NCI-H2081 treated with DMSO at 0.1 percent for 48 hours (cell line): ENCODE measurements at places on chromosomes 16 and 17.

- DNase-seq = peak; percentile 71
Measured at GRCh38 chr16:79188739-79189122, 411.8 kb downstream of the MAF start.

DNA sequence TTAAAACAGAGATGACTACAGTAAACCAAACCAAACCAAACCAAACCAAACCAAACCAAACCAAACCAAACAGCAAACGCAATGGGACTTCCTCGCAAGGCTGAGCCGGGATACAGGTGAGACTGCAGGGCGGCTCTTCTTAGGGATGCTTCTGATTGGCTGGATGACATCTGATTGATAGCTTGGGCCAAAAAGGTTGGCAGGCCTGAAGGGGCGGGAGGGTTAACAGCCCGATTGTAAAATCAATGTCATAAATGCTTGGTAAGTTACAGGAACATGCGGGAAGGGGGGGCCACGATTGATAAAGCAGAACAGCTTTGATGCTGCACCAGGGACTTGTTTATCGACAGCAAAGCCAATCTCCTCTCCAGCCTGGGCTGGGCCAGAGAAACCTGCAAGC, 86.1 kb downstream of the ZFHX3 start:
- no peak for DNase-seq

DNA sequence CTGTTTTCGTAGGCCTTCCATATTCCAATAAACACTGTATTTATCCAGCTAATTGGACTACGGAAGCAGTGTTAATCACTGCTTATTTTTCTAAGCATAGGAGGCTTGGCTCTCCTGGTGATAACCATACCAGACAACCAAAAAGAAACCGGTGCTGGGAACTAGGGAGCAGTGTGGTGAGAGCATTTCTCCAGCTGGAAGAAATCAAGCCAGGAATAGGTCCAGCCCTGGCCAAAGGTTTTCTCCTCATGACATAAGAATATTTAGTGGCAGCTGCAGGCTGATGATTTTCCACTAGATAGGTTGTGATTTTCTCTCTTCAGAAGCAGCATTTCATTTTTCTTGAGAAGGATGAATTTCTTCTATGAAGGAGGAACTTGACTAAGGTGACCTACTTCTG, 141.5 kb downstream of the TRIM37 start:
- no peak for DNase-seq

- DNase-seq = no peak
Measured at GRCh38 chr17:46771561-46772474, 46.7 kb downstream of the WNT3 start.

DNA sequence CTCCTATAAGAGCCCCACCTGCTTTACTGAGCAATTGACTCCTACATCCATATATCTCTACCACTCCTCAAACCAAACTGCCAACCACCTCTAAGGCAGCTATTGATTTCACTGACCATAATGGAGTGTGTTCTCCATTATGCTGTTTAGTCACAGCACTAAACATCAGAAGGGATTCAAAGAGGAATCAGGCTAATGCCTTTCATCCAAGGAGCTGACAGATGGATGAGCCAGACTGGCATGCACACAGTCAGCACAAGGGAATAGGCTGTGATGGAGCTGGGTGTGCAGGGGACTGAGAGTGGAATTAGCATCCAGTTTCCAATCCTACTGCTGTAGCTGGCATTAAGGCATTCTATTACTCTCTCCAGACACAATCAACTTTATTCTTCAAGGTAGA, 88.7 kb upstream of the CCL2 start:
- no peak for DNase-seq

GRCh38 chr17:10111907-10112452, 86.4 kb downstream of the GAS7 start:
- DNase-seq = no peak

DNA sequence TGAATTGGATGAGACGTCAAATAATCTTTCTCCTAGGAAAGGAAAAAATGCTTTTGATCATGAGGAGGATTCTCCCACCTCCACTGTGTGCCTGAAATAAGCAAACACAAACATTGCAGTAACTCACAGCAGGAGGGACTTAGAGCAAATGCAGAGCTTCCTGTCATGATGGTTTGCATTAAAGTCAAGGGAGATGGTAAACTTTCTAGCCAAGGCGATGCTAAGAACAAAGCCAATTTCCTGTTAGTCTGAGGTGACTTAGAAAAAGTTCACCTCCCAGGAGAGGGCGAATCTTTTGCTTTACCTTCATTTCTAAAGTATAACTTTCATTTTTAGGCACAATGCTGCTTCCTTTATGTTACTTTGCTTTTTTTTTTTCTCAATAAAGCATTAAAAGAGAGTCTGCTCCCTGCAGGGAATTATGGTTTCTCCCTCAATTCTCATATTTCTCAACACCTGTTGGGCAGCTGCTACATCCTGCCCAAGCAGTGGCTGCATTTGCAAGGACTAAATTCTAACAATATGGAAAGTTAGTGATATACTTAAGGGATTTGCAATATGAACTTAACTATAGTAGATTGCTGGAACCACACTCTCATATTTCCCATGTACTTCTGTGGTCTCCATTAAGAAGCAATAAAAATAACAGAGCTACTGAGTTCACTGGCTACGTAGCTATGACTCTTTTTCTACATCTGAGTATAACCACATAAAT, 175.6 kb downstream of the PCTP start:
- DNase-seq = no peak

- no peak for DNase-seq
Measured at GRCh38 chr17:74052993-74053711, 150.3 kb upstream of the RPL38 start.

DNA sequence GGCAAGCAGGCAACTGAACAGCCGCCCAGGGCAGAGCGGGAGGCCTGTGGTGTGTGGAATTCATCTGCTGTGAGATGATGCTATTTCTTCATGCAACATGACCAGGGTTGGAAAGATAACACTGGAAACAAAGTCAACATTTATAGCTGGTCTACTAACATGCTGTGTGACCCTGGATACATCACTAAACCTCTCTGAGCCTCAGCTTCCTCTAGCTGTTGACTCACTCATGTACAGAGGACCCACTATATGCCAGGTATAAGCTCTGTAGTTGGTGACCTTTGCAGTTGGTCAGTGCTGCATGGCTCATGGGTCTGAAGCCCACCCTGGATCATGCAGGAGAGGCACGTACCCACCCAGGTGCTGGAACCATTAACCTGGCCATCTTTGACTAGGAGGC, 180.9 kb downstream of the ZNF423 start:
- no peak for DNase-seq

DNA sequence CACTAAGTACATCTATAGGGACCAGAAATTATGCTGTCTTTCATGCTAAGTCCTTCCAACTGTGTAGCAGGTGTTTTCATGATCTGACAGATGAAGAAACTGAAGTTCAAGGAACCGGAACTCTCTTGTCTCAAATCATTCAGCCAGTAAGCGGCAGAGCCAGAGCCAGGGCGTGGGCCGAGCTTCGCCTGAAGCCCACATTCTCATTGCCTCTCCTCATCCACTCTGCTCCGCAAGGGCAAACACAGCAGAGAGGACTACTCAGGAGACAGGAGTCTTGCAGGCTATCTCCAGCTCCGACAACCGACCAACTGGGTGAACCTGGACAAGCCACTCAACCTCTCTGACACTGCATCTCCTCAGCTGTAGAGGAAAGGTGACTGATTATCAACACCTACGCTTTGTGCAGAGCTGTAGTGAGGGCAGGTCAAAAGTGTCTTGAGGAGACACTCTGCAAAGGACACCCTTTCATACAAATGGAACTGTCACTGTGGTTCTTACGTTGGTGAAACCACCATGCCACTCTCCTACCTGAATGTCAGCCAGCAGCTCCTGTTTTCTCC, 72.9 kb downstream of the CYTH1 start:
- no peak for DNase-seq

DNA sequence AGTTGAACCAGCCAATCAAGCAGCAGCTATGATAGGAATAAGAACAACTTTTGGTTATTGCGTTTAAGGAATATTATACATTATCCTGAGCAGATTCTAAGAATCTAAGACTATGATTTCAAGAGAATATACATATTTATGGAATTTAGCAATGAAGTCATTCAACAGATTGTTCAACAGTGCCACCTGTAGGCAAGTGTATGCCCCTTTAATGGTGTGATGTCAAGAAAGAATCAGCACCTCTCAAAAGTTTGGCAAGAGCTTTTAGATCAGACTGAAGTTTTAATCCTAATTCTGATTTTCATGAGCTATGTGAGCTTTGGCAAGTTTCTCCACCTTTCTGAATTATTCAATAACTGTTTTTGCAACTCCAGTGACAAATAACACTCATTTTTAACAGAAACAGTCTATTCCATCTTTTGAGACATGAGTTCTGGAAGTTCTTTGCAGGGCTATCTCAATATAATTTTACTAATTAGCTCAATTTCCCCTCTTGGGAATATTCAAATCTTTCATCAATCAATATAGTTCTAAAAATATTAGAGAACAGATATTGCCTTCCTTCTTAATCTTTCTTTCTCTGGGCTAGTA, 474.3 kb upstream of the TOM1L1 start:
- DNase-seq = no peak

- DNase-seq = no peak
Measured at GRCh38 chr17:34706029-34706428, 126.6 kb downstream of the TMEM132E start.

DNA sequence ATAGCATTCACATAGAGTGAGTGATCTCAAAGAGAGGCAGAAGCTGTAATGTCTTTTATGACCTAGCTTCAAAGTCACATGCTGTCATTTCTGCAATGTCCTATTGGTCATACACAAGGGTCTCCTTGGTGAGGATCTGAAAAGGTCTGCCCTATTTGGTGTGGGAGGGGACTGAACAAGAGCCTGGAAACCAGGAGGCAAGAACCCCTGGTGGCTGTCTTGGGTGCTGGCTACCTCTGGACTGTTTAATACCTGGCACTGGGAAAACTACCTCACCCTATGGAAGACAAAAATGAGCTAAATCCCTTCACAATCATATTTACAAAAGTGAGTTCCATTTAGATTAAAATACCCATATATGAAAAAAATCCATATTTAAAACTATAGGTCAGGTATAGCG, 9.0 kb downstream of the KCTD13 start:
- DNase-seq = no peak

DNA sequence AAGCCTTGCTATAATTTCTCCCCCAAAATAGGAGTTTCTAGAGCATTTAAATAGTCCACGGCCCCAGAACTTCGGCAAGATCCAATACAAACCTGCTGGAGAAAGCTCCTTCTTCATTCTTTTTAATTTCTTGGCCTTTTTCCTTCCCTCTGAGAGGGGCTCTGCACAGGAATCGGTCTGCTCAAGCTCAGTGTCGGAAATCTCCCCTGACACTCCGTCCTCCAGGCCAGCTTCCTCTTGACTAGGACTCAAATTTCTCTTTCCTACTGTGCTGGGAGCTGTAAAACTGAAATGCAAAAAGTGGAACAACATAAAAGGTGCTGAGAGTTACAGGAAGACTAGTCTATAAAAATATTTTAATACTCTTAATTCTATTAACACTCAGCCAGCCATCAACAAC, 183.3 kb downstream of the PARN start:
- no peak for DNase-seq

DNA sequence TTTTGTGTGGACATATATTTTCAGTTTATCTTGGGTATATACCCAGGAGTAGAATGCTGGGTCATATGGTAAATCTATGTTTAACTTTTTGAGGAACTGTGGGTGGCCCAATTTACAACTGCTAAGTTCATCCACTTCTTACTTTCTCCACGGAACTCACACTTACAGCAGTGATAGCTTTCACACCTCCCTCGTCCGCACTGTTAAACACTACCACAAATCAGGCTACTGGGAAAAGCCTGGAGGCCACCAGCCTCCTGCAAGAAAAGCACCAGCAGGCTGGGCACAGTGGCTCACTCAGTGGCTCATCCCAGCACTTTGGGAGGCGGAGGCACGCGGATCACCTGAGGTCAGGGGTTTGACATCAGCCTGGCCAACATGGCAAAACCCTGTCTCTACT, 14.7 kb upstream of the ZG16 start:
- DNase-seq = no peak

GRCh38 chr17:76272541-76273444, 7.6 kb downstream of the UBALD2 start:
- no peak for DNase-seq

GRCh38 chr16:3716831-3717234, 491 bp downstream of the TRAP1 start:
- no peak for DNase-seq

- DNase-seq = peak; percentile 42
Measured at GRCh38 chr17:47802341-47803022, 19.1 kb downstream of the OSBPL7 start.

DNA sequence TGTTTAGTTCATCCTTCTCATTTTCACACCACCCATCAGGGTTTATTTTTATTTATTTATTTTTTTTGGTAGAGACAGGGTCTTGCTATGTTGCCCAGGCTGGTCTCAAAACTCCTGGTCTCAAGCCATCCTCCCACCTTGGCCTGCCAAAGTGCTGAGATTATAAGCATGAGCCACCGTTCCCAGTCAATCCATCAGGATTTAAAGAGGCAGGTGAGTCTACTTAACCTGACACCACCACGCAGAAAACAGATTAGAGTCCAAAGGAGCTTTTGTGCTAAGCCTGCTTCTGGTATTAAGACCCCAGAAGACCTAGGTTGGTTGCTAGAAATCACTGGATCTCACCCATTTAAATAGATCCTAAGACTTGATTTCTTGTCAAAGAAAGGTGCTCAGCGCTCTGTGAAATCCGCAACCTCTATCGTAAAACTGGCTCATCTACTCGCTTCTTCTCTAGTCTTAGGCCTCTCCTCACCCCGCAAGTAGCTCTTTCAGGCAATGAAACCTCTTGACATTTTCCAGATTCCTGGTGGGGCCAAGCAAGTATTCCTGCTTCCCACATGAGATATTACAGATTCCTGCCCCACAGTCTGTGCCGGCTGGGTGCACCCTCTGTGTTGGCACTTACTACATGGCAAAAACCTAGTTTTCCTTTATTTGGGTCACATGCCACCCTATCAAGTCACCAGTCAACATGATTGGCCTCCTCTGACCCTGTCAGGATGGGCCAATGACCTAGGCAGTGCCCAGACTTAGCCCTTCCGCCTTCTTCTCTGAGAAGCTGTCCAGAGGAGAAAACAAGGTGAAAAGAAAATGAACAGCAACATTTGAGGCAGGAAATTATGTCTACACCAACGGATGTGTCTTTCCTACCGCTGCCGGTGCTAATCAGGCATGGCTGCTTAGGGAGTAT, 9.0 kb downstream of the PITPNA start:
- no peak for DNase-seq

DNA sequence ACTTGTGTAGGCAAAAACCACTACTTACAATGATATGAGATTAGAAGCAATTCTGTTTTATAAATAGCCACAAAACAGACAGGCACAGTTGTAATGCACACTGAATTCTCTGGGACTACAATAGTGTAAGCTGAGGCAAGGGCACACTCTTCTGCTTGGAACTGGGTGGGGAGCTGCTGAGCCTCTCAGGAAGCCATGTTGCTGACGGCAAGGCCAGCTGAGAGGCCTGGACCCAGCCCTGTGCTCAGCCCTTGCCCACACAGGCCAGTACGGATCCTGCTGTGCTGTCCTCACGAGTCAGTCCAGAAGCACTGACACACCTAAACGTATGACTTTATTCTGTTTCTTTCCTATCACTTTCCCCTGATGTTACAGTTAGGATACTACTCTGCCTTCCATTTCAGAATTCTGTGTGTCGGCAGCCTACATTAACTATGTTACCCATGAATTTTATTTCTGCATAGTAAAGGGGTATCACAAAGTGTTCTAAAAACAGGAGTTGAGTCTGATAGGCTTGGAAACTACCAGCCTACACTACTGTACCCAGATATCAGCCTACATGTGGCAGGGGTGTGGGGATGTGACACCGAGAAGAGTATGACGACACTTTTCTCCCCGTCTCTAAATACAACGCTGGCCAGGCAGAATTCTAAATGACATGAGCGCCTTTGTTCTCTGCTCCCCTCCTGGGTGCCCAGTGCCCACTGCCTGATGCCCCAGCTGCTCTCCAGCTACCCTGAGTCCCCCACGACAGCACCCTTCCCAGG, 41.1 kb upstream of the FAAP100 start:
- no peak for DNase-seq
